ENCODE measurements at places on chromosomes 12 and 14. TPM values are rescaled to one million over a fixed set of nuclear protein-coding genes. Genes with fewer than 3 reads are reported as not detected.

The TSPAN19 gene
- not detected for total RNA-seq

The VWF gene
- total RNA-seq: 366 TPM

The CCDC177 gene
- total RNA-seq: not detected

The RERGL gene
- 7.9 TPM for total RNA-seq

The STAC3 gene
- 1.2 TPM for total RNA-seq

The CDC42BPB gene
- total RNA-seq: 89.3 TPM

The TMEM179 gene
- 0.38 TPM for total RNA-seq

The SYNDIG1L gene
- total RNA-seq: 0.23 TPM

The CELA1 gene
- total RNA-seq: not detected

The DDX24 gene
- total RNA-seq: 175 TPM

The RHOJ gene
- total RNA-seq: 22.8 TPM

The INHBE gene
- not detected for total RNA-seq

The HCAR3 gene
- total RNA-seq: 0.14 TPM

The KRT4 gene
- not detected for total RNA-seq

The TMPRSS12 gene
- not detected for total RNA-seq

The KRT75 gene
- total RNA-seq: not detected

The KRT6C gene
- not detected for total RNA-seq

The PPTC7 gene
- 34.5 TPM for total RNA-seq

The SPTLC2 gene
- 29.9 TPM for total RNA-seq
